ENCODE measurements at places on chromosomes 7 and 10. TPM values are rescaled to one million over a fixed set of nuclear protein-coding genes. Genes with fewer than 3 reads are reported as not detected.
A peak's percentile ranks its signal among the peaks of the same experiment; 100 is the strongest.

The RARRES2 gene
- total RNA-seq = 17.6 TPM

DNA sequence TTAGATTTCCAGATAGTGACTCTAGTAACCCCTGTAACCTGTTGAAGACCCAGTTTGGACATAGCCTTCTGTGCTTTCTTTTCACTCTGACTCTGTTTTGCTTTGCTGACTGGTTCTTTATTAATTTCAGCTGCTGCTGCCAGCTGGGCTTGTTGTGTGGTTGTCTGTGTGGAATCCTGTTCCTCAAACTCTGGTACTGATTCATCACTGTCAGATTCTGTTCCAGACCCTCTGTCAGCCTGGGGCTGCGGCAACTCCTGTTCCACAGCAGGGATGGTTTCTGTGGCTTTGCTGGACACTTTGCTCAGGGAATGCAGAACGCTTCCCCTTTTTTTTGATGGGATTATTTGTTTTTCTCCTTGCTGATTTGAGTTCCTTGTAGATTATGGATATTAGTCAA is 104.9 kb downstream of the SEC23IP start:
- no peak for DNase-seq

DNA sequence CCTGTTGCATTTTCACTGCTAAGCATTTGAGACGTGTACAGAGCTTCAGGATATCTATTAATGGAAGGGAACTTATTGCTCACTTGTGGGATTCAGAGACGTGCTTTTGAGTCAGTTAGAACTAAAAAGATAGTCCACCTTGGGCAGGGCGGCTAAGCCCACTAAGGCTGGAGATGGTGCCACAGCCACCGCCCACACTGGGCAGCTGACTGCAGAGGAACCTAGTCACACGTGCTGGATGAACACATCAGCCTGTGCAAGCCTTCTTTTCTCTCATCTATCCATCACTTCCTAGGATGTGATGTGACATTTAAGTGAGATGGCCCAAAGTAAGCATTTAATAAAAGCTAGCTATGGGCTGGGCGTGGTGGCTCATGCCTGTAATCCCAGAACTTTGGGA is 78.0 kb downstream of the PTPRE start:
- DNase-seq = no peak

GRCh38 chr10:17232276-17232960 is 4.4 kb downstream of the VIM start:
- DNase-seq = no peak

The LIPM gene
- total RNA-seq = not detected

The VSTM2A gene
- not detected for total RNA-seq

GRCh38 chr7:65463184-65463583 is 89.5 kb downstream of the ZNF92 start:
- DNase-seq = no peak

- DNase-seq = no peak
These were observed 17.7 kb downstream of the MDFIC start for GRCh38 chr7:114939484-114940097.

The COBL gene
- total RNA-seq = 77.1 TPM

DNA sequence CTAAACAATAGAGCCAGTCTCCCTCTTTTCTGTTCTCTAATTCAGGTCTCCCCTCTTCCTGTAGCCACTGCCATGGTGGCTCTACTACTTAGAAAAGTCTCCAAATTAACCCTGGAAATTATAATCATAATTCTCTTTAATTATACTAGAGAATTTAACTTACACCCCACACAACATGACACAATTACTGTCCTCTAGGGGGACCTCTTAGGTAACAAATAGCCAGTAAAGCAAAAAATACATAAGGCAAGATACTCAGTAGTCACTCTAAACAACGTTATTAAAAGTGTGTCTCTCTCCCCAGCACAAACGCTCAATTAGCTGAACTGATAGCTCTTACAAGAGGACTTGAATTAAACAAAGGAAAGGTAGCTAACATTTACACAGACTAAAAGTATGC is 44.3 kb upstream of the ZNF107 start:
- no peak for DNase-seq

DNA sequence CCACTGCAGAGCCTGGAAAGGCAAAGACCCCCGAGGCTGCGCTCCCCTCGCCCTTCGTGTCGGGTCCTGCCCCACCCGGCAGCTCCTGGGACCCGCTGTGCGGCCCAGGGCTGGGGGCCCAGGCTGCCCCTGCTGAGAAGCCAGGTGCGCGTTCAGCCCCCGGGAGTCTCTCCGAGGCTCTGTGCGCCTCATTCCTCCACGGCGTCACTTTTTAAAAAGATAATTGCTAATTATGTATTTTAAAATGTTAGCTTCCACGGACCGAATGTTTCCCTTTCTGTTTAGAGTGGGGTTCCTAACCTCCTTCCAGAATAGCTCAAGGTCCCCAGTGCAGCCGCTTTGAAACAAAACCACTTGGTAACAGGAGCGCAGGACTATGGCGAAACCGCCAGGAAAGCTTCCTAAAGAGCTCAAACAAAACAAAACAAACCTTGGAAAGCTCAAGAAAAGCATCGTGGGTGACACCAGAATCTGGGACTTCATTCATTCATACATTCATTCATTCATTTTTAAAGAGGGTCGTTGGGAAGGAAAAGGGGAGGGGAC is 45.6 kb downstream of the PDIA4 start:
- no peak for DNase-seq

GRCh38 chr7:149147752-149148653 is 750 bp downstream of the ZNF398 start:
- peak; percentile 57 for DNase-seq

The SCART1 gene
- 0.36 TPM for total RNA-seq

The SAP25 gene
- 1.1 TPM for total RNA-seq

DNA sequence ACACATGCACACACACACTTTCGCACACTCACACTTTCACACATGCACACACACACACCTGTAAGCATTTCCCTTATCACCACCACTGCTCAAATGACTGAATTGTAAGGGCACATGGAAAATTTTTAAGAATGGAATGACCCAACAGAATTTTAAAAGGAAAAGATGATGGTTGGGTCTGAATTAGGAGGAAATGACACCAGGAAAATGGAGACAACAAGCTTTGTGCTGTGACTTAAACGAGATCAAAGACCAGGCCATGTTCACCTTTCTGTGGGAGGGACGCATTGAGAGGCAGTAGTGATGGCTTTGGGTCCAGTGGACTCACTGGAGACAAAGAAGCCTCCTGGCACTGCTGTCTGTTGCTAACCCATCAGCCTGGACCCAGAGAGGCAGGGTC is 16.7 kb upstream of the C10orf71 start:
- no peak for DNase-seq

DNA sequence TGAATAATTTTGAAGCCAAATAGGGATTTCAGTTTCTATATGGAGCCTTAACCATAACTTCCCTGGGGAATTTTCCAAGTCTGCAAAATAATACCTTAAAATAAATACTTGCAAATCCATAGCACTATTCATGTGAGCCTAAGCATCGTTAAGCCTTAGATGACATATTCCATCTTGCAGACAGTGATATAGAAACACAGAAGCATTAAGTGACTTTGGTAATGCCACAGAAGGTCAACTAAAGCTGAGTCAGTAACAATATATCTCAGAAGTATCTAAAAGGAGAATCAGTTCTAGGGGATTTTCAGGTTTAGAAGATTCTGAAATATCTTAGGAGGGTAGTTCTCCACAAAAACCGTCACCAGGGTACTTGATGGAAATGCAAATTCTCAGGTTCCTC is 163.4 kb upstream of the COL1A2 start:
- DNase-seq = no peak

DNA sequence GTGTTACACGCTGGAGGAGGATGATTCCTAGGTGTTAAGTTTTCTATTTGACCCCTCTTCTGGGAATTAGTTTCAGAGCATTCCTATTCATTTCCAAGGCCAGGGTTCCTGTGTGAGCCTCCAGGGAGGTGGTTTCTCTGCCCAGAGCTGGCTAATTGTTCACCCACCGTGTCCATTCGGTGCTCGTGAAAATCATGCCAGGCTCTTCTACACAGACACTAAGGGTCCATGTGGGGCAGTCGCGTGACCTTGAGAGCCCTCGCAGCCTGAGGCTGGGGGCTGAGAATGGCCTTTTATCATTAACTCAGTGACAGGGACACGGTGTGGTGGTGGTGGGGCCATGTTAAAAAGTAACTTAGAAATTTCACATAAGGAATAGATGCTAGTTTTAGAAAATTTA is 83.7 kb downstream of the EMX2 start:
- no peak for DNase-seq

- DNase-seq = no peak
These were observed 107.0 kb downstream of the LARP4B start for GRCh38 chr10:824497-824896.

DNA sequence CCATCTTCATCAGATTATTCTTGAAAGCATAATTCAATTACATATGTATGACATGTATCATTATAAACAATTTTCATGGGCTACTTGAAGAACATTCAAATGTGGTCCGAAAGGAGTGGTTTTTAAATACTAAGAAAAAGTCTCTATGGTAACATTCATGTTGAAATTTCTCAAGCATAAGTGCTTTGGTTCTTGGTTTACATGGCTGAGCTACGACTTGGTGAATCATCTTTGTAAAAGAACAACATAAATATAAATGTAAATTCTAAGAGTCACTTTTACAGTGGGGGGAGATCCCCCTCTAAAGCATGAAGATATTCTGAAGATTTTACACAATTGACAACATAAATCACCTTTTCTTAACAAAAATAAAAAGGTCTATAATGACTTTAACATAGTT is 118.6 kb downstream of the MAGI2 start:
- no peak for DNase-seq

Measured in left ventricle myocardium inferior (tissue), 1 donor.